NCI-H2081 (cell line): ENCODE measurements at places on chromosomes 3 and 15.

DNA sequence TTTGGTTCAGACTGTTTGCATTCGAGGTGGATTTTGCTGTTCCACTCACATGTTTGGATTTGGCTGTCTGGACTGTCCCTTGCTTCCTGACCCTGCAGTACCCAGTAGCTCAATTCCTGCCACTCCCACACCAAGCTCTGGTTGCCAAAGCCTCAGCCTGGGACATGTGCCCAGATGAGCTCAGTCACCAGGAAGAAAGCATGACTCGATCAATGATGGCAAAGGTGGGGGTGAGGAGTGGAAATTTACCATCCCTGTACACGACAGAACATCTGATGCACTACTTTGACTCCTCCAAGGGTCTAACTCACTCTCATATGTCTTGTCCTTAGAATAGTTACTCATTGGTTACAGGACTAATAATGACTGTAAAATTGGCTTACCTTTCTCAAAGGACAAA, 45.2 kb downstream of the ZNF385D start:
- DNase-seq: no peak

- no peak for DNase-seq
These were observed 26.5 kb upstream of the TCF12 start for GRCh38 chr15:56891852-56892440.

DNA sequence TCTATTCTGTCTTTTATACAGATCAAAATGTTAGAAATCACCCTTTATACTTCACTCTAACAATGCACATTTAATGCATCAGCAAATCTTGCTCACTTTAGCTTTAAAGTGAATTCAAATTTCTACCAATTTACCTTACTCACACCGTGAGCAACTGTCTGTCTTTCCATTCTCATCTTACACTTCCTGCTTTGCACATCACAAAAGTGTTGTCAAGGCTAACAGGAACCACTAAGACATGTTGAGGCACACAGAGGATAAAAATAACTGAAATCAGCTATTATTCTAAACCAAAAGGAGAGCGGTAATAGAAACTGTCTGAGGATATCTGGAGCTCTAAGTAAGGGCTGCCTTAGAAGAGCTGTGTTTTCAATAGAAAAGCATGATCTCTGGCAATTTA, 519.9 kb downstream of the ZBBX start:
- no peak for DNase-seq

DNA sequence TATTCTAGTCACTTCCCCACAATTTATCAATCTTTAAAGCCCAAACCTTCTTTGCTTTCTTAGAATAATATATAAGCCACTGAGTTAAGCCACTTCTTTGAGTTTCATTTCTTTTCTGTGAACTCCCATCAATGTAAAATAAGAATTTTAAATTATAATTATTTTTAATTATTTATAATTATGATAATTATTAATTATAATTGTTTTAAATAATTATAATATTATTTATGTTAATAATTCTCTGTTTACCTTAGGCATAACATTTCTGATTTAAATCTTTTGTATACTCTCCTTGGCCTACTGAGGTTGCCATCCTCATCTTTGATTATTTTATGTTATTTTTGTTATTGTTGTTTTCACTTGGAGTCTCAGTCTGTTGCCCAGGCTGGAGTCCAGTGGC, 644.2 kb downstream of the ROBO2 start:
- no peak for DNase-seq

- DNase-seq: no peak
These were observed 936.1 kb upstream of the NR2F2 start for GRCh38 chr15:95394186-95395067.

DNA sequence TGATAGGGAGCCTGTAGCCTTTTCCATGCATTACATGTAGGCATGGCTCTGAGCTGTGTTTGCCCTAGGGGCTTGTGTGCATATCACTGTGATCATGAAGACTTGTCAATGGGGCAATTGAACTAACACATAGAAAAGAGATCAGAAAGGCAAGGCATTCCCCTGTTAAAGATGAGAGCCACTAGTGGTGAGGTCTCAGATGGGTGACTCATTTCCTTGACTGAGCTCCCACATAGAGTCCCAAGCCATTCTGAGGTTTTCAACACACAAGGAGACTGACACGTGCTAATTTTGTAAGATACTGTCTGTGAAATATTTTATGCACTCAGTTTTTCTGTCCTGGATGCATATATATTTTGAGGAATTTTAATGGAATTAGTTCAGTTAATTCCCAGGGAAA, 53.8 kb downstream of the SAMMSON start:
- DNase-seq: no peak

GRCh38 chr3:69130689-69131088, 8.3 kb upstream of the LMOD3 start:
- DNase-seq: no peak

DNA sequence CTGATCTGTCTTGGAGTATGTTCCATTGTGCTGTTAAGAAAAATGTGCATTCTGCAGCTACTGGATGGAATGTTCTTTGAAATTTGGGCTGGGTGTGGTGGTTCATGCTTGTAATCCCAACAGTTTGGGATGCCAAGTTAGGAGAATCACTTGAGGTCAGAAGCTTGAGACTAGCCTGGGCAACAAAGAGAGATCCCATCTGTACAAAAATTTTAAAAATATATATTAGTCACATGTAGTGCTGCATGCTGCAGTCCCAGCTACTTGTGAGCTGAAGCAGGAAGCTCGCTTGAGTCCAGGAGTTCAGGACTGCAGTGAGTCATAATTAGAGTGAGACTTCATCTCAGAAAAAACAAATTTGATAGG, 62.8 kb upstream of the PLSCR4 start:
- DNase-seq: no peak

- DNase-seq: no peak
These were observed 21.0 kb downstream of the PDZRN3 start for GRCh38 chr3:73603762-73604171.

- DNase-seq: peak; percentile 1
These were observed 104.4 kb upstream of the RBMS3 start for GRCh38 chr3:29176501-29176900.

DNA sequence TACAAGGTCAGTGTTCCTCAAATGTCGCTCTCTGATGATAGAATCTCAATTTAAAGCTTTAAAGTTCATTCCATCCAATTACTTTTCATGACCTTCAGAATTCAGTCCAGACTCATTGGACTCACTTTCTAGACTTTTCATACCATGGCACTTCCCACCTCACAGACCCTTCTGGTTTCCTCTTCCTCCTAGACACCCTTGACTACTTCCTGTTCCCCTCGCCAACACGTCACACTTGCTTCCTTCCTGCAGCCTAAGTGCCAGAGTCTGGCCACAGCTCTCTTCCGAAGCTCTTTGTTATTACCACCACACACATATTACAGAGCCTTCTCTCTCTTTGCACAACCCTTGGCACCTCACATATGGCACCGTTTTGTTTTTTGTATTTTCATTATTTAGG, 59.1 kb upstream of the UMPS start:
- DNase-seq: no peak

DNA sequence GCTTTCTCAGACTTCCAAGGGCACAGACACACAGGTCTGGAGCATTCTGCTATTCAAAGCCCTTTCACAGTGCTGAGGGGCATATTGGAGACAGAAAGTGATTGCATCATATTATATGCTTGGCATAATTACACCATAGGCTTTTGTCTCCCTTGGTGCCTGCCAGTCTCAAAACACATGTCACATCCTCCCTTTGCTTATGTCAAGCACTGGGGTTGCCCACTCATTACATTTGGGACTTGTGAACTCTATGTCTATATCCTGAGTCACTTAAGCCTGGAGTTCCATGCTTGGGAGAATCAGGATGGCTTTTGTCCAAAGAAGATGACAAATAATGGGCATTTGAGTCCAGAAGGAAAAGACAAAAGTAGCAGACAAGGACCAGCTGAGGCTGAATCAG, 12.3 kb upstream of the PDZRN3 start:
- no peak for DNase-seq

DNA sequence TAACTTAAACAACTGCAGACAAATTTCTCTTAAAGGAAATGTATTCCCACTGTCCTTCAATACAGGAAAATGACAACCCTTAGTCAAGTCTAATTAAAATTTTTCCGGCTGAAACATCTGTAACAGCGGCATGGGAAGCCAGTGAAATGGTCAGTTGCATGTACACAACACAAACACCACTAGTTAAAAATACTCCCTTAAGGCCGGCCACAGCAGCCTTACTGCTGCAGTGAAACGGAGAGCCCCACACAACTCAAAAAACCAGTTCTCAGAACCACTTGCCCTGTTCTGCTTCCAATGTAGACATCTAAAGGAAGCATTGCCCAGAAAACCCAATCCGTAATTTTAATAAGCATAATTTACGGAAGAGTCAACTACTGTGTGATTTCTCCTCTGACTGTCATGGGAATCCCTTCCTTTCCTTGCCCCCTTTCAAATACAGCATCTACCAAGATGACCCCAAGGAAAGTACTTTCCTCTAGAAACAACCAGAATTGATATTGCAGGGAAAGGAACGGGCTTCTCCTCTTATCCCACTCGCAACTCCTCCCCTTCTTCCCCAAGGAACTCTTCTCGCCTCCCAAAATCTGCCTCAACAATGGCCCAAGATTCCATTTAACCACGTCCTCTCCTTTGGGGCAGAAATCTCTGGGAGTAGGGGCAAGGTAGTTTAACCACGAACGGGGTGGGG, 1.6 kb downstream of the FBN1 start:
- DNase-seq: no peak

GRCh38 chr15:40333922-40334492, 6.7 kb downstream of the CCDC9B start:
- peak; percentile 42 for DNase-seq

DNA sequence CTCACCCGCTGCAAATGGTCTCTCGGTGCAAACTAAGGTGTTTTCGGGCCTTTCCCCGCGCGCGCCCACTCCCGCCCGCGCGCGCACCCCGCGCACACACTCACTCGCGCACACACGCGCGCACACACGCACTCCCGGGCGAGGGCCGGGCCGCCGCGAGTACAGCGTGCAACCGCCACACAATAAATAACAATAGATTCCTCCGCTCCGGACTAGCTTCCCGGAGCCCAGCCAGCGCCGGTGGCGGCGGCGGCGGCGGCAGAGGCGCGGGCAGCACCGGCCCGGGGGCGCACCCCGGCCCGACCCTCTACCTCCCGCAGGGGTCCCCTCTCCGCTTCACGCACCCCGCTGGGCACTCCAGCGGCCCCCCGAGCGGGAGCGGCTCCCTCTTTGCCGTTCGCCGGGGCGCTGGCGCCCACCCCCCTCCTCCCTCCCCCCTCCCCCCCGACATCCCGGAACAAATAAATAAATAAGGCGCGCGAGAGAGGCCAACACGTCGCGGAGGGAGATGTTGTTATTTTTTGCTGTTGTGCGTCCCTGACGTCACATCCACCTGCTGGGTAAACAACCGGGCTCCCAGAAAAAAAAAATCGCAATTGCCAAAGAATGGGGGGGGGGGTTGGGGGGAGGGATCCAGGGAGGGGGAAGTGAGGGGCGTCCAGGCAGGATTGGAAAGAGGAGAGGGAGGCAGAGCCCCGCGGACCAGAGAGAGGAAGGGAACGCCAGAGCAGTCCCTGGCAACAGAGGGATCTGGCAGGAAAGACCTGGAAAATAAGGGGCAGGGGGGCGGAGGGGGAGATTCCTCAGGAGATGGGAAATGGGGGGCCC, at the start of gene FOXP1:
Gene FOXP1, minus strand, starts transcription at position 163 of the 828 bp plus-strand sequence. CDS start 385,347 bp downstream, outside the sequence.
- peak; percentile 77 for DNase-seq

DNA sequence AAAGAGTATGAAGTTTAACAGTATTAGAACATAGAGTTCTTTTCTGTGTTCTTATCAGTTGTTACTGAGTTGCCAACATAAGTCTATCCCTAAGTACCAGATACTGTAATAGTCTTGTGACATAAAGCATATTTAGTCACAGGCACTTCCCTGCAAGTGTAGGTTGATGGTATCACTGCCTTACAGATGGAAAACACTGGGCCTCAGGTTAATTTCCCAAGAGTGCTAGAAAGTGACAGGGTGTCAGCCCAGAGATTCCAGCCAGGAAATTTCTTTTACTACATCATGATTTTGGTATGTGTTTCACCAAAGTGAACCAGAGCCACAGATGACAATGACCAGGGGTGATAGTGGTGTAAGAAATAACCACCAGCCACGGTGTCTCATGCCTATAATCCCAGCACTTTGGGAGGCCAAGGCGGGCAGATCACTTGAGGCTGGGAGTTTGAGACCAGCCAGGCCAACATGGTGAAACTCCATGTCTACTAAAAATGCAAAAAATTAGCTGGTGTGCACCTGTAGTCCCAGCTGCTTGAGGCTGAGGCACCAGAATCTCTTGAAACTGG, 3.2 kb downstream of the EIF1B start:
- DNase-seq: no peak

GRCh38 chr3:187744169-187745151, 808 bp downstream of the BCL6 start:
- DNase-seq: peak; percentile 27

DNA sequence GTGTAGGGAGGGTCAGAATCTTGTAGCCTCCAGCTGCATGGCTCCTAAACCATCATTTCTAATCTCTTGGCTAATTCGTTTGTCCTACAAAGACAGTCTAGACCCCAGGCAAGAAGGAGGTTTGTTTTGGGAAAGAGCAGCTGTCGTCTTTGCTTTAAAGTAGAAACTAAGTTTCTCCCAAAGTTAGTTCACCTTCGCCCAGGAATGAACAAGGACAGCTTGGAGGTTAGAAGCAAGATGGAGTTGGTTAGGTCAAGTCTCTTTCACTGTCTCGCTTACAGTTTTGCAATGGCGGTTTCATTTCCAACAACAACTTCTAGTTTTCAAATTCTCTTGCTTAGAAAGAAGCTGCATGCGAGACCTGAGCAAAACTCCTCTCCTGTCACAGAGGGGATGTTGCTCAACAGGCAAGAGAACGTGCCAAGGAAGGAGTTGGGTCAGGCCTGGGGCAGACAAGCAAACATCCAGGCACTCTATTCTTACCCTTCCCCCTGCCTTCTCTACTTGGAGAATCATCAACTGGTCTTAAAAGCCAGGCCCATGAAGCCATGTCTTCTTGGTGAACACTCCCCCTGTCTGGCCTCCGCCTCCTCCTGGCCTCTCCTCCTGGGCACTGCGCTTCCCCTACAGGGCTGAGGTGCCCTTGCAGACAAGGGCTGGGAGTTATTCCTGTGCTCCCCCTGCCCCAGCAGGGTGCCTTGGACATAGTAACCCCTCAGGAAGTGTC, 57.6 kb downstream of the TMEM44 start:
- DNase-seq: no peak

DNA sequence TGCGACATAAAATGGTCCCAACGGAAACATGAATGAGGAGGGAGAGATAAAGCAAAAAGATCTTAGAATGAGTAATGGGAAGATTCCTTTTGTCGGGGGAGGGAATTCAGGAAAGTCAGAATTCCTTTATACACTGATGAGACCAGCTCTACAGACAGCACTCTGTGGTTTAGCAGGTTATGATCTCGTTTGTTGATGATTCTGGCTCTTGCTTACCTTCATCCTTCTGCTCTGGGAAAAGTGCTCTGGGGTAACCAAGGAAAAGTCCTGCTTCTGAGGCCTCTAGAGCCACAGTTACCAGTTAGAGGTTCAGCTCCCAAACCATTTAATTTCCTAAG, 150.7 kb upstream of the NR2E3 start:
- no peak for DNase-seq
